Activated T-cell treated with anti-CD3 and anti-CD28 coated beads for 4 hours (primary cell): ENCODE measurements at places on chromosomes 11 and 22.

DNA sequence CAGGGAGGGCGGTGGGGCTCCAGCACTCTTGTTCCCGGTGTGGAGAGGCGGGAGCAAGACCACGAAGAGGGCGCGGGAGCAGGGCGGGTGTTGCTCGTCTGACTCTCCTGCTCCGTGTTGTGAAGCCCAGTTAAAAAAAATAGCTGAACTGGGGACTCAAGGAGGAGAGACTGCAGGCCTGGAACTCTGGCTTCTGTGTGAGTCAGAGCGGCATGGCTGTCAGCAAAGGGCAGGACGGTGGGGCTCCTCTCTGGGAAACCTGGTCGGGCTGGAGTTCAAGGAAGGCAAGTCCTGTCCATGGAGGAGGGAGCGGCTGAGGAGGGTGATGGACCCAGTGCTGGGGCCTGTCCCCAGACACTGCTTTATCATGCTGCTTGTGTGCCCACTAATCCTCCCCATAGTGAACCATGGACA is 152.3 kb downstream of the FEZ1 start:
- no peak for DNase-seq

DNA sequence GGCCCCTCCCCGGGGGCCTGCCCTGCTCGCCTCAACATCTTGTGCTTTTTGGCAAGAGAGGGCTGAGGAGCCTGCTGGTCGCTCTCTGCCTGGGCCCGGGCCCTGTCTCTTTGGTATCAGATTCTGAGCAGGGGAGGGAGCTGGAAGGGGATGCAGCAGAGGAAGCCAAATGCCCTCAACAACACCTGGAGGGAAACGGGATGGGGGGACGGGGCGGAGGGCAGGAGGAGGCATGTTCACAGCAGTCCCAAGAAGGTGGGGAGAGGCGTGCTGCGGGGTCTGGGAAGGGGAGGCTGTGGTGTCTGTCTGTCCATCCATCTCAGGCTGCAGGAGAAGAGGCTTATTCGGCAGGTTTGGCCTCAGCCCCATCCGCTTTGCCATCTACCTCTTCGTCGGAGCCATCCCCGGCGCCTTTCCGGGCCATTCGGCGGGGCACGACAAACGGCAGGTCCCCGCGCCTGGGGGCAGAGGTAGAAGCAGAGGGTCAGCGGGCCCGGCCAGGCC is 29.4 kb downstream of the APOL1 start:
- DNase-seq = no peak

DNA sequence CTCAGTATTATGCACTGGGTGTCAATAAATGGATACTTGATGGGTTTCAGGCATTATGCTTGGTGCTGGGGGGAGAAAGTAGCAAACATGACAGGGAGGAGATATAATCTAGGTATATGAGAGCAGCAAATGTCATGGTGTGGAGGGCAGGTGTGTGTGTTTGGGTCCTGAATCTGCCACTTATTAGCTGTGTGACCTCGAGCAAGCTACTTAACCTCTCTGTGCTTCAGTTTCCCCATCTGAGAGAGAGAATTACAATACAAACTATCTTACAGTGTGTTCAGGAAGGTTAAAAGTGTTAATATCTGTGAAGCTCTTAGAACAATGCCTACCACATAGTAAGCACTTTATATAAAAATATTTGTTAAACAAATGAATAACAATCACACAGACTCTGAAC is 2.8 kb downstream of the SLC22A8 start:
- no peak for DNase-seq

GRCh38 chr11:63212742-63213141 is 30.7 kb downstream of the SLC22A25 start:
- no peak for DNase-seq

DNA sequence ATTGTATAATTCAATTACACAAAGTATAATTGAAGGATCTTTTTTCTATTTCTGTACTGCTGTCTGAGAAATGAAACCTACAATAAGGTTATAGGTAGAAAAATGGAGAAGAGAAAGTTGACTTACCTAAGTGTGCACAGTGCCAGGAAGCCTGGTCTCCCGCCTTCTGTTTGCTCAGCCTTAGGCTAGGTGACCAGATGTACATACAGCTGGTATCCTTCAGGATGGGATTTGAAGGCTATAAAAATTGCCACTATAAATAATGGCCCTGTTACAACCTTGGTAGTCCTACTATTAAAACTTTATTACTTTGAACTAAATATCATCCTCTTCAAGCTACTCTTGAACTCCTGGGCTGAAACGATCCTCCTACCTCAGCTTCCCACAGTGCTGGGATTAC is 19.7 kb downstream of the OR51E2 start:
- no peak for DNase-seq

DNA sequence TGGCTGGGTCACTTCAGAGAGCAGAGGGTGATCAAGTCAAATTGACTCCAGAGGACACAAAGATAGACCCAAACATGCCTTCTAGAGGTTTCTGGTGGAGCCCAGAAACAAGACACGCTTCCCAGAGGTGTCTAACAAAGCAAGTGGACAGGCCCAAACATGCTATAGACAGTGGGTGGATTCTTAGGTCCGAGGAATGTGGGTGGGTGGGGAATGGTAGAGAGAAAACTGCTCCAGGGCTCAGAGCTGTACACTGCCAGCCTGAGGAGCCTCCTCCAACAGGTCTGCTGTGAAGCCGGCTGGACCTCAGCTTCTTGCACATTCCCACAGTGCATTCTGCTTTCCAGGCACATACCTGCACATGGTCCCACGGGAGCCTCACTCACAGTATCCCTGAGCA is 116.8 kb upstream of the NECTIN1 start:
- DNase-seq = no peak

DNA sequence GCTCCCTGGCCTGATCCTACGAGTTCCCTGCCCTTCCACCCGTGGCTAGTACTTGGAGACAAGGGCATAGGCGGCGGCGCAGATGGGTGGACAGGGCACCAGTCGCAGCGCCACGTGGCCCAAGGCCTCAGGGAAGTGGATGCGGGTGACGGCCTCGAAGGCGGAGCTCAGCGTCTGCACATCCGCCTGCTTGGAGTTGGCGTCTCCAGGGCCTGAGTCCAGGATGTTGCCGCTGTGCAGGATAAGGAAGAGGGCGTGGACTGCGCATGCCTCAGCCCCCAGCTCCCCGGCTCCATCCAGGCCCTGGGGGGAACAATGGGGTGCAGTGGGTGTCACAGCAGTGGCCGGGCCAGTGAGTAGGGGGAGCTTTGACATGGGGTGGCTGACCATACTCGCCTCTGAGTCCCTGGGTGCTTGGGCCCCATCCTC is 6.6 kb downstream of the PITPNM1 start:
- no peak for DNase-seq

- no peak for DNase-seq
Measured at GRCh38 chr22:27666272-27666997, 135.1 kb downstream of the MN1 start.

GRCh38 chr11:20627026-20627425 is 27.6 kb downstream of the SLC6A5 start:
- DNase-seq = no peak

DNA sequence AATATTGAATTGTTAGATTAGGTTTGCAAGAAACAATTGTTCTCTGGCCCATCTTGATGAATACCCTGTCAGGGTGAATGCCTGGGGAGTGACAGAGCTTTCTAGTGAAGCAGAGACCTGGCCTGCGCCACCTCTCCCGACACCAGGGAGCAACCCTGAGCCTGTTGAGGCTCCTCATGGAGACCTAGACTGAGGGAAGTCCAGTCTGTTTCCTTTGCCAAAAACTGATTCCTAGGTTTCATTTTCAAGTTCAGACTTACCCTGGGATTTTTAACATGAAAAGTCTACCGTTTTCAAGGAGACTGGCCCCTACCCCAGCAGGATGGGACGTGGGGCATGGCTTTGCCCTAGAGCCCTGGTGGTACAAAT is 173.7 kb upstream of the SORL1-AS1 start:
- no peak for DNase-seq

GRCh38 chr22:44341431-44342346 is 28.9 kb upstream of the SHISAL1 start:
- no peak for DNase-seq

GRCh38 chr11:128707681-128708080 is 13.8 kb downstream of the FLI1 start:
- DNase-seq = no peak

DNA sequence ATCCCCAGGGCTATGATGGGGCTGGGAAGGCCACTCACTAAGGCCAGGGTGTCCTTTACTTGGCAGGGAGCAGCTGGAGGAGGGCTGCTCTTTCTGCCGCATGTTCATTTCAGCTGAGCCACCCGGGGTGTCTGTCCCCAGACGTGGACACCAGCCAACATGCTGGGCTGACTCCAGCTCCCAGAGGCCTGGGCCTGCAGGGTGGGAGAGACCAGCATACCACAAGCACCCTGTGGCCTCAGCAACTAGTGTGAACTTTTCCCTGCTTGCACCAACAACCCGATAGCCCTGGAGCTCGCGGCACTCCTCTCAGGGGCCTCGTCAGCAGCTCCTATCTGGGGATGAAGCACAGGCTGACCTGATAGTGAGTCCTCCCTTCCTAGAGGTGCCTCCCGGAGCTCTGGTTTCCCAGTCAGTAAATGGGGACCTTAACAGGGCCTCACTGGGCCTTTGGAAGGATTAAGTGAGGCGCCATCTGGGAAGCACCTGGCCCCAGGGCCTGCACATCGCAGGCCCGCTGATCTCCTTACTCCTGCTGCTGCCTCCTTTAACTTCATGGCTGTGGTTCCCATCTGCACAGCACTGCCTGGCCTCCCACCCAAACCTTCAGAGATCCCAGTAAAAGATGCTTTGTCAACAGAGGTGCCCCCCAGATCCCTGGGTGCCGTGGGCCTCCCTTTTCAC is 83.4 kb downstream of the GALNT18 start:
- no peak for DNase-seq

DNA sequence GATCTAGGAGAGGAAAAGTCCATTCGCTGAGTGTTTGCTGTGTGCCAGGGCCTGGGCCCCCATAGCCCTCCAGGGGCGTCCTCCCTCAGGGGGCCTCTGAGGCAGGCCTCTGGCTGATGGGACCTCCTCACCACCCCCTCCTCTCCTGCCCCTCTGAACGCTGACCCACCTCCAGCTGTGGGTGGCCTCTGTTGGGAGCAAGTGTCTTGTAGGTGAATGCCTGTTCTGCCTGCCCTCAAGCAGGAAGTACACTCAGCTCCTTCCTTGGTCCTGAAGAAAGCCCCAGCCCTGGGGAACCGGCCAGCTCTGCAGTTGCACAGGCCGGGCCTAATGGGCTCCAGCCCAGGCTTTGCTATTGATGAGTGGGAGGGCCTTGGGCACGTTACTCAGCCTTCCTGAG is 3.5 kb downstream of the MYO7A start:
- DNase-seq = no peak

DNA sequence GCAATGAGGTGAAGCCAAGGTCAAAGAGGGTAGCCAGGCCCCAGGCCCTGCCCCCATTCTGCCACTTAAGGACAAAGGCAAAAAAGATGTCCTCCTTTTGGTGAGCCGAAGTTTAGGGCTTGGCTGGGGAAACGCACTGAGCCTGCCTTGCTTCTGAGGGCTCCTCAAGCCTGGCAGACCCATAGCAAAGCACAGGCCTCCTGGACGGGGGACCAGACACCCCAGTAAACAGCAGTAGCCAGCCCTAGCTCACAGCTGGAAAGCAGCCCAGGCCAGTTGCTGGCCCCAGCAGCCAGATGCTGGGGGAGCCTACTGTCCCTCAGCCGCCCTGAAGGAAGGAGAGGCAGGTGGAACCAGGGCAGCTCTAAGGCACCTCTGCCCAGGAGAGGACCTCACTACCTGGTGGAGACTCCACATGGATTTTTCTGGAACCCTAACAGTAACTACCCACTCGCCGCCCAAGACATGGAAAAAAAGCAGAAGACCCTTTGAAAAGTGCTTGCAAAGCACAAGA is 3.8 kb upstream of the PYGM start:
- DNase-seq = no peak

- DNase-seq = no peak
Measured at GRCh38 chr11:134560066-134560465, 148.0 kb upstream of the B3GAT1 start.

- no peak for DNase-seq
Measured at GRCh38 chr11:88464528-88464927, 127.0 kb upstream of the CTSC start.

DNA sequence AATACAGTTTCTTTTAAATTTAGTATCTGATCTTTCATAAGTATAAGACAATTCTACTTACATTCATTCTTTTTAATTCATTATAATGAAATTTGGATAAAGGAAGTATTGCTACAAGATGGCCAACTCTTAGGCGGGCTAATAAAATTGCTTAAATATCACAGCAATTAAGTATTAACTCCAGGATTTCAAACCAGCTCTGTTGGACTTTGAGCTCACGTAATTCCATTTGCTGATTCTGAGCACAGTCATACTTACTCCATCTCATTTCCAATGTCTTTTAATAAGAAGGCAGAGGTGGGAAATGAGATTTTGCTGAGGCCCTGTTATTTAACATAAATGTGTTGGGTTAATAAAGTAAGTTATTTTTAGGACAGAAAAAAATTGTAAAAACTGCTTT is 748.1 kb downstream of the KCNA4 start:
- no peak for DNase-seq

GRCh38 chr11:46338988-46339666 is 8.1 kb upstream of the DGKZ start:
- no peak for DNase-seq

GRCh38 chr11:120994091-120994859 is 29.6 kb upstream of the TBCEL start:
- no peak for DNase-seq

DNA sequence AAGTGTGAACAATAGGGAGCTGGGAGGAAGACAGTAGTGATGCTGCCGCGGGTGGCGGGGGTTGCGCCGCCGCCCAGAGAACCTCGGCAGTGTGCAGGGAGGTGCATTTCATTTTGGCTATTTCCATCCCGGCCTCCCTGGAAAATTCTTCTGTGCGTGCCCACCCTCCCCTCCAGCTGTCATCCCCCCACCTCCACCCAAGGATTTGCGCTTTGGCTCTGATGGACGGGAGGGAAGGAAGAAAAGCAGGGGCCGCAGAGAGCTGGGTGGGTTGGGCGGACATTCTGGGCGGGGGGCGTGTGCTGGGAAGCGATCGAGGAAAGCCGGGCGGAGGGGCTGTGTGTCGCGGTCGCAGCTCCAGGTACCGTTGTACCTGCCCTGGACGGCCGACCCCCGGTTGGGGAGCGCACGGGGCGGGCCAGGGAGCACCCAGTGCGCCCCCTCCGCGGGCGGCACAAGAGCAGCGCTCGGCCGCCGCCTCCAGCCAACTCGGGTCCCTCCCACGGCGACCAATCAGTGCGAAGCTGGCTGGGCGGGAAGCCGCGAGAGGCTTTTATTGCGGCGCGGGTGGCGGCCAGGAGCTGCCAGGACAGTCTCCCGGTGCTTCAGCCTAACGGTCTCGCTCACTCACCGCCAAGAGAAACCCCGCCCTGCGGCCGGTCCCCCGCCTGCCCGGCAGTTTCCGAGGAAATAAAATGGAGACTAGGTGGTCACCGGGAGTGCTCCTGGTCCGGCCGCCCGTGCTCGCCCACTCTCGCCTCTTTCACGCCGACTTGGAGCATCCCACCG is 1.6 kb downstream of the NCAM1 start:
- DNase-seq = no peak
